Esophagus muscularis mucosa (tissue), 4 donors: ENCODE measurements at places on chromosomes 2 and 18. TPM values are rescaled to one million over a fixed set of nuclear protein-coding genes. Genes with fewer than 3 reads are reported as not detected.

DNA sequence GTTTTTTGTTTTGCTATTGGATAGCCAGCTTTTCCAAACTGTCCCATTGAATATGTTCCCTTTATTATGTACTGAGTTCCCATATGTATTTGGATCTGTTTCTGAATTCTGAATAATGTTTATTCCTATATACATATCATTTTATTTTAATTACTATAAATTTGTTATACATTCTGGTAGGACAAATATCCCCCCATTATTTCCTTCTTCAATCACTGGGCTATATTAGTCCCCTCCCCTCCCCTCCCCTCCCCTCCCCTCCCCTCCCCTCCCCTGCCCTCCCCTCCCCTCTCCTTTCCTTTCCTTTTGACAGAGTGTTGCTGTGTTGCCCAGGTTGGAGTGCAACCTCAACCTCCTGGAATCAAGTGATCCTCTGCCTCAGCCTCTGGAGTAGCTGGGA lies 26.3 kb downstream of the RAB3GAP1 start:
- H3K27me3 ChIP-seq: no peaks in the 10 kb centered on the region
- H3K4me1 ChIP-seq: peaks cover 18% of the 10 kb centered on the region
- DNase-seq: no peak
- no peaks in the 10 kb centered on the region for H3K36me3 ChIP-seq
- no peak overlapping the region for H3K4me3 ChIP-seq

GRCh38 chr18:26813043-26813442 lies 52.5 kb downstream of the AQP4 start:
- no peaks in the 10 kb centered on the region for H3K27me3 ChIP-seq
- H3K36me3 ChIP-seq: no peaks in the 10 kb centered on the region
- H3K4me3 ChIP-seq: no peak overlapping the region
- no peaks in the 10 kb centered on the region for H3K4me1 ChIP-seq
- no peak for DNase-seq

DNA sequence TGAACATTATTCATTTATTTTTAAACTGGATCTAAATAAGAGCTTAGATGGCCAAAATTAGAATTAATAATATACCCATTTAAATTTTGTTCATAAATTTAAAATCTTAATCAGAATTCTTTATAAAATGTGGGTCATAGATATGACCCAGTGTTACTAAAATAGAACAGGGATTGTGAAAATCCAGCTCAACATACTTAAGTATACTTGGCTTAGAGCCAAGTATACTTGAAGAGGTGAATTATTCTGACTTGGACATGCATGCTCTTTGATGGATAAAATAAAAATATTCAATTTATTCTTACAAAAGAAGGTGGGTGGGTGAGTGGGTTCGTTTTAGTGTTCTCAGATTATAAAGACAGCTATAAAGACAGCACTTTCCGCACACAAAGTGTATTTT lies 70.7 kb downstream of the SPOPL start:
- no peaks in the 10 kb centered on the region for H3K4me1 ChIP-seq
- no peaks in the 10 kb centered on the region for H3K27me3 ChIP-seq
- peaks cover 19% of the 10 kb centered on the region for H3K36me3 ChIP-seq
- H3K4me3 ChIP-seq: no peak overlapping the region
- H3K27ac ChIP-seq: no peak overlapping the region
- no peak for DNase-seq

DNA sequence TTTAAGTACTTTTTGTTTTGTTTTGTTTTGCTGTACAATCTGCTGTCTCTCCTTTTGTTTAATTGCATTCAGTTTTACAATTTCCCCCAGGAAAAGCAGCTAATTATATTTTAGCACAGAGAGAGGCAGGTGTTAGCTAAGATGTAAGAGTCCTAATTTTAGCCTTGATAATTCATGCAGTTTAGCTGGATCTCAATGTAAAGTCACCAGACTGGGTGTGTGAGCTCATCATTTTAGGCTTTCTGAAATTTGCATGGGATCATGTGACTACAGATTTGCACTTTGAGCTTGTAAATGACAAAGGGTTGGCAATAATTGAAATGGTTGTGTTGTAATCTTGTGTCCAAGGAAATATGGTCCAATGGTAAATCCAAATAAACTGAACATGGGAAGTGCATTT lies 68.5 kb downstream of the ETAA1 start:
- H3K27me3 ChIP-seq: no peaks in the 10 kb centered on the region
- no peak for DNase-seq
- no peak overlapping the region for H3K27ac ChIP-seq
- H3K4me1 ChIP-seq: no peaks in the 10 kb centered on the region

DNA sequence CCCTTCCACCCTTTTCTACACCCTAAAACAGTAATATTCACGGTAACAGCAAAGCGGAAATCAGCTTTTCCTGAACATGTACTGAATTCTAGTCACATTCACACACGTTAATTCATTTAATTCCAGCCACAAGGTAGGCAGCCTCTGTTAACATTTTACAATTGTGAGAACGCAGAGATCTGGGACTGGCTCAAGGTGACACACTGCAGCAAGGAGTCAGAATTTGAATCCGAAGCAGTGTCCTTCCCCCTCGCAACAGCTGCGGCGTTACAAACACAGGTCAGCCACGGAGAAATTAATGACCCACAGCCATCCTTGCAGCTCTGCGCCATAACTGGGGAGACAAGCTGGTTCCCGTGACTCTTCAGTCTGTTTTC lies 818 bp upstream of the SLC20A1 start:
- no peak for DNase-seq
- H3K27me3 ChIP-seq: no peaks in the 10 kb centered on the region
- H3K36me3 ChIP-seq: no peaks in the 10 kb centered on the region
- H3K27ac ChIP-seq: peak overlapping the region; percentile 98
- H3K4me3 ChIP-seq: peak overlapping the region; percentile 89
- H3K4me1 ChIP-seq: peaks cover 52% of the 10 kb centered on the region

- no peak for DNase-seq
- no peak overlapping the region for H3K27ac ChIP-seq
- no peak overlapping the region for H3K4me3 ChIP-seq
- no peaks in the 10 kb centered on the region for H3K36me3 ChIP-seq
Observed at GRCh38 chr2:72935611-72935957, 18.3 kb downstream of the EMX1 start.

- no peaks in the 10 kb centered on the region for H3K27me3 ChIP-seq
- H3K4me1 ChIP-seq: no peaks in the 10 kb centered on the region
- H3K27ac ChIP-seq: no peak overlapping the region
Observed at GRCh38 chr2:45299361-45299760, 290.1 kb upstream of the SIX2 start.

DNA sequence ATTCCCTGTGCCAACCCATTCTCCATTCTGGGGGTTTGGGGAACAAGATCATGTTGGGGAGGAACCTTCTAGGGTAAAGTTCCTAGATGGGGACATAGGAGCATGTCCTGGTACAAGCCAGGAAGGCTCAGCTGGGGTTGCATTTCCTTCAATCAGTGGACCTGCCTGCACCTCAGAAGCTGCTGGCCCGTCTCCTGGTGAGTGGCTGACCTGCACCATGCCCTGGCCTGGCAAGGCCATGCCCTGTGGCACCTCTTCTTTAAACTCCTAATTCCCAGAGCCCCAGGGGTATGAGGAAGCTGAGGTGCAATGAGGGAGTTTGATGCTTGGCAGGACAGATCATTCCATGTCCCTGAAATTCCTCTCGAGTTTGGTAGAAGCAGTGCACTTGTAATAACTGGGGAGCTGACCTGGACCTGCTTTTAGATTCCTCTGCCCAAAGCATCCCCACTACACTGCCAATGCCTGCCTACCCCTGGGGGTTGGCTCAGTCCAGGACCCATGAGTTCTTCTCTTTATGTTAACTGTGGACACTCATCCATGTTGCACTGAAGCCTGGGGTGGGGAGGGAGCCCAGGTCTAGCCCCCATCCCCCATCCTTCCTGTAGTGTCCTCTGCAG lies 25.3 kb downstream of the MROH2A start:
- H3K36me3 ChIP-seq: no peaks in the 10 kb centered on the region
- H3K27ac ChIP-seq: no peak overlapping the region
- H3K4me3 ChIP-seq: no peak overlapping the region
- DNase-seq: no peak
- H3K4me1 ChIP-seq: no peaks in the 10 kb centered on the region

The PPP1R1C gene
- not detected for total RNA-seq

The DHRS9 gene
- total RNA-seq: not detected

The FMNL2 gene
- 23.7 TPM for total RNA-seq

The KIF1A gene
- 3.0 TPM for total RNA-seq

The DSC1 gene
- total RNA-seq: not detected
